ENCODE measurements at places on chromosomes 6 and 20.

- no peak for DNase-seq
Measured at GRCh38 chr20:25248786-25249172, 894 bp downstream of the PYGB start.

DNA sequence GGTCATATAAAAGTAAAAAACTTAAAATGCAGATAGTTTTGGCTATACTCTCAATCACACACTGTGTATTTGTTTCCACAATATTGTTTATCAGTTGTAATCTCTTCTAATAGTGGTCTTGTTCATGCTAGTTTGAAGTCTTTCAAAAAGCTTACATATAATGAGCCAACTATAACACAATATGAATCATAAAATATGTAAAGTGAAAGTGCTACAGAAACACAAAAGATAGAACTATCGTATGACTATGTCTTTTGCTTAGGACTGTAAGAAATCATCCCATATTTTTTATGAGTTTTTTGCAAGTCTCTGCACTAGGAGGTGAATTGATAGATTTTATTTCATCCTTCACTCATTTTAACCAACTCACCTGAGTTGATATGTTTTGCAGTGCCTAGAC lies 136.0 kb downstream of the MMUT start:
- DNase-seq, result no peak

DNA sequence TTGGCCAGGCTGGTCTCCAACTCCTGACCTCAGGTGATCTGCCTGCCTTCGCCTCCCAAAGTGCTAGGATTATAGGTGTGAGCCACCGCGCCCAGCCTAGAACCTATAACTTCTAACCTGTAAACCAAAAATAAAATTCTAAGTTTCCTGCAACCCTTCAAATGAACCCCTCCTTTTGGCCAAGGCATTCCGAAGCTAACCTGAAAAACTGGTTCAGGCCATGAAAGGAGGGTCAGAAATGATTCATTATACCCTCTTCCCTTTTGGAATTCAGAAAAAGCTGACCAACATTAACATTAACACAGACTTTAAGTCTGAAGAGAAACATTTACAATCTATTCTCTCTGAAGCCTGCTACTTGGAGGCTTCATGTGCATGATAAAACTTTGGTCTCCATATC lies 165.1 kb downstream of the TINAG start:
- DNase-seq, result no peak

DNA sequence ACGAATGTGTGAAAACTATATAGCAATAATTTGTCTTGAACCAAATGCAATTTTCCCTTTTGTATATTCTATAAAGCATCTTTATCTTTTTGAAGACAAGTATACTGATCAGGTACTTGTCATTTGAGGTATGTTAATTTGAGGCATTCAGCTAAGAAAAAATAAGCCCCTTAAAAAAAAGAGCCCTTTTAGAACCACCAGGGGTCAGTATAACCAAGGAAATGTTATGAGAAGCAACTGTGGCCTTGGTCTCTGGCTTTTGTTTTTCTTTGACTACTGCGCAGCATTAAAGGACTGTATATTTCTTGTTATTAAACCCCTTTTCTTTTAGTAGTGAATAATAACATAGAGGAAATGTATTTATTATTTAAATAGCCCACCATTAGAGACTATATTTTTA lies 43.1 kb downstream of the CD109 start:
- DNase-seq, result no peak

DNA sequence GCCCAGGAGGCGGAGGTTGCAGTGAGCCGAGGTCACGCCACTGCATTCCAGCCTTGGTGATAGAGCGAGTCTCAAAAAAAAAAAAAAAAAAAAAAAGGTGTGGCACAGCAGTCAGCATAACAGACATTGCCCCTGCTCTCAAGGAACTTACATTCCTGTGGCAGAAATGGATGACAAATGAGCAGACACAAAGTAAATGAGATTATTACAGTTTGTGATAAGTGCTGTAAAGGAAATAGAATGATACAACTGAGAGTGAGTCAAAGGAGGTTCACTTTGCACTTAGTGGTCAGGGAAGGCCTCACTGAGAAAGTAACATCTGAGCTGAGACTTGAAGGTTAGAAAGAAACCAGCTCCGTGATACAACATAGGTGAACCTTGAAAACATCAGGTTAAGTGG lies 36.4 kb downstream of the CEP250 start:
- no peak for DNase-seq

GRCh38 chr6:164206807-164207423 lies 792.4 kb downstream of the QKI start:
- no peak for DNase-seq

DNA sequence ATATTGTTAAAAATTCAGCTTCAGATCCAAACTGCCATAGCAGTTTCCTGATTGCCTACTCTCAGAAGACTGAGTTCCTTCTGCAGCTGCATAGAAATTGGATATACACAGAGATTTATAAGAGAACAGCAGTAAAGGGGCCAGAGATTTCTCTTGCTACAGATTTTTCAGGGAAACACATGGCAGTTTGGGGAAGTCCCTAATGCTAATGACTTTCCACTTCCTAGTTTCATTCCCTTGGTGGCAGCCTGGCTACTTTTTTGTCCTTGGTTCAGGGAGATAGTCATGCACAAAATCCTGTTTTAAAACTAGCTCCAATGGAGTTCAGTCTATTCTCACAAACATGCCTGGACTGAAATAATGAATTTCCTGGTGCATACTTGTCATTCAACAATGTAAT lies 125.3 kb upstream of the PLCB4 start:
- no peak for DNase-seq

DNA sequence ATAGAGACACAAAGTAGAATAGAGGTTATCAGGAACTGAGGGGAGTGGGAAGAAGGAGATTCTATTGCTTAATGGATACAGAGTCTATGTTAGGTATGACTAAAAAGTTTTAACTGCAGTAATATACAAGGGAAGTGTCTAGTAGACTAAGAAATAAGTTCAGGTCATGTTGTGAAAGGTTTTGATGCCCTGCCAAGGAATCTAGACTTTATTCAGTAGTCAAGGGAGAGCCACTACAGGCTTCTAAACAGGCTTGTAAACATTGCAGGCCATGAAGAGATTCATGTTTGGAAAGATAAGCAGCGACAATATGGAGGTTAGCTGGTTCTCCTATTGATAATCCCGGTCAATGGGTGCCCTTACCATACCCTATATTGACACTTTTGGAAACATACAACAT lies 352.8 kb upstream of the SOX4 start:
- no peak for DNase-seq

DNA sequence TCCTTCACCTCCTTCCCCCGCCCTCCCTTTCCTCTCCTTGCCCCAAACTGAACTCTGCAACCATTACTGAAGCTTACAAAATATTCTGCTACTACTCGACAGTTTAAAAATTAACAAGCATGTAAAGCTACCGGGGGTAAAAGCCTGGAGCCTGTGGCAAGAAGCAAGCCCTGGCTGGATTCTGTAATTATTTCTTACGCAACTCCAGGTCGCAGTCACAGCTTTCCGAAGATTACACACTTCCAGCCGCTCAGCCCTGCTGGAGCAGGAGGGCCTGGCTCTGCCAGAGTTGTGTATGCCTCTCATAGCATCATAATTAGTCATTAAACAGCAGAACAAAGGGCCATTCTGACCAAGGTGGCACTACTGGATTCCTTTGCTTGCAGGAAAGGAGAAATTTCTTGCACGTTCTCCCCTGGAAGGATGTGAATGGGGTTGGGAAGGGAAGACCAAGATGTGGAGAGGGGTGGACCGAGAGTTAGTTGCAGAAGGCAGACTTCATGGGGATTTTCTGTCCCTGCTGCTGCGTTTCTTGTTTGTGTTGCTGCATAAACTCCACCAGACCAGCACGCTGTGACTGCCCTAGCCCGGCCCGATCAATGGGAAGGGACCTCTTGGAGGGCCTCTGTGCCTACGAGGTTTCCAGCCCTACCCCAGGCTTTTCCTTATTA lies 23.6 kb downstream of the FOXQ1 start:
- DNase-seq, result no peak

GRCh38 chr6:136338486-136338885 lies 48.8 kb upstream of the BCLAF1 start:
- no peak for DNase-seq

DNA sequence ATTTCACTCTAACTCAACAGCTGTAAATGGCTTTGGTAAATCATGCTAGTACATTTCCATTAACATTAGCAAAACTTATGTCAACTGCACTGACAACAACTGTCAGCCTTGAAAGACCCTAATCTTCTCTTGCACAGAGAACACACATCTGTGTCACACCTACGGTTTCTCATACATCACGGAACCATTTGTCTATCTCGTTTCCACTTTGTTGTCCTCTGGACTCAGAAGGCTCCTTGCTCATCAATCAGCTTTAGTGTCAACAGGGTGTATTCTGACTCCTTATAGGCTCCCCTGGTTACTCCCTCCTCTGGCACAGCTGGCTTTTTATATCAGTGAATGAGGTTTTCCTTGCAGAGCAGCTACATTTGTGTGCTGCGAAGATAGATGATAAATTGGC lies 49.3 kb downstream of the CD83 start:
- no peak for DNase-seq

DNA sequence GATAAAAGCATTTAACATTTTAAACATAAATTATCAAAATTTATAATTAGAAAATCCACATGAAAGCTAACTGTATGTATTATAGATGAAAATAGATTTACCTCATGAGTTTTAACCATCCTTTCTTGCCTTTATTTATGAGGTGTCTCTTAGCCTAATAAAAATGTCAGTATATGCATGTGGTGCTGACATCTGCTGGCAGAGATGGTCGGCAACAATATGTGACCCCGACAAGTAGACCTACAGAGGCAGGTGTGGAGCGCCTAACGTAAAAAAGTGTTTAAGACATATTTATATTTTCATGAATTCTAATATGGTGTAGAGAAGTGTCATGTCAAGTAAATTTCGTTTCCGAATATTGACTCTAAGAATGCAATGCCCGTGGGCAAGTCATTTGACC lies 149.0 kb upstream of the FUT9 start:
- DNase-seq, result no peak

DNA sequence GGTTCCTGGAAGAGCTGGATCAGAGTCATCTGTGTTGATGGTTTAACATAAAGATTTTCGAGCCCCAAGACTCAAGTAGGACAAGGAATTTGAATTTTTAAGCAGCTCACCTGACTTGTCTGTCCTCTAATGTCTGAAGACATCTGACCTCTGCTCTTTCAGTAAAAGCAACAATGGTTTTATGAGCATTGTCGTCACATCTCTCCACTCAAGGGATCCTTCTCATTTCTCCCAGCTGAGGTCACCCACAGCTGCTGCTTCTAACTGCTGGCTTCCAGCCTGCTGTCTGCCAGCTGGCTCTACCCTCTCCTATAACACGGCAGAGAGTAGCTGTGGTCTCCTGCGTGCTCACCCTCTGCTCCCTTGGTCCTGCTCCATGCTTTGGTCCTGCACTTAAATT lies 24.7 kb upstream of the HDAC2 start:
- no peak for DNase-seq

DNA sequence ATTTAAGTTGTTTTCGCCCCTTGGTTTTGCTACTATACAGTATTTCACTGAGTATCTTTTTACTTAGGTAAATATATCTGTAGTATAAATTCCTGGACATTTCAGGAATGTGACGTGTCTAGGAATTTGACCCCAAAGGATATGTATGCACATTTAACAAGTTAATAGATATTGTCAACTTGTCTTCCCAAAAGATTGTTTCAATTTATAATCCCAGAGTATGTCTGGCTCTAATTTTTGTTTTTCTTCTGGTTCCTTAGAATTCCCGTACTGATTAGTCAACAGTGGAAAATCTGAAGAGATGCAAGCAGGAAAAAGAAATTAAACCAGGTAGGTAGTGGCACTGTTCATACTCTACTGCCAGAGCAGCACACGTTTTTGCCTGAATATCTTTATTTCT lies 7.2 kb downstream of the PKIG start:
- no peak for DNase-seq

DNA sequence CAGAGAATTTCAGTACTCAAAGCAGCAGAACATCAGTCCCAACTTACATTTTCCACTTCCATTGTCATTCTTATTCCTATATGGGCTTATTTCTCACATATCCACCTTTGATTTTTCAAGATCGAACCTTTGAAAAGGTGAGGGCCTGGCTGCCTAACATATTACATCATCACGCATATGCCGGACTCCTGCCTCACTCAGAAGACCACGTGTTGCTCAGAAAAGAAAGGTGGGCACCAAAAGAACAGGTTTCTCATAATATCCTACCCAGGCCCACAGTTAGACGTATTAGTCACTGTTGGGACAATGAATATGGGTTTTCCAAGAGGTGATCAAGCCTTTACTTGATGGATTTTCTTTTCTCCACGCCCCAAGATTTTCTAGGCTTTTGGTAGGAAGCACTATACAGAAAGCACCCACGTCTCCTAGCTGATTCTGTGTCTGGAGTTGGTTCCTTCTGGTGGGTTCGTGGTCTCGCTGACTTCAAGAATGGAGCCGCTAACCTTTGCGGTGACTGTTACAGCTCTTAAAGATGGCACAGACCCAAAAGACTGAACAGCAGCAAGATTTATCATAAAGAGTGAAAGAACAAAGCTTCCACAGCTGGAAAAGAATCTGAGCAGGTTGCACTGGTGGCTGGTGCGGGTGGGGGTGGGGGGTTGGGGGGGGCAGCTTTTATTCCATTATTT lies 168.9 kb downstream of the ATXN1 start:
- no peak for DNase-seq
